Lung microvascular endothelial cell (primary cell): ENCODE measurements at places on chromosomes 7 and 10. TPM values are rescaled to one million over a fixed set of nuclear protein-coding genes. Genes with fewer than 3 reads are reported as not detected.

OTUD1 gene
- total RNA-seq: 5.2 and 12.5 TPM in 2 replicates

TAC1 gene
- total RNA-seq: not detected in 2 replicates

SUV39H2 gene
- total RNA-seq: 7.6 and 8.1 TPM in 2 replicates

TAS2R41 gene
- total RNA-seq: not detected in 2 replicates

MDFIC gene
- 24.0 and 104 TPM in 2 replicates for total RNA-seq

WIPF3 gene
- total RNA-seq: not detected in 2 replicates

HOXA6 gene
- 2.0 and 2.4 TPM in 2 replicates for total RNA-seq

MTURN gene
- total RNA-seq: 8.9 and 9.8 TPM in 2 replicates

CYP17A1 gene
- not detected in 2 replicates for total RNA-seq

ARPC1B gene
- 275 and 340 TPM in 2 replicates for total RNA-seq
